ENCODE measurements at places on chromosomes 1 and 21. TPM values are rescaled to one million over a fixed set of nuclear protein-coding genes. Genes with fewer than 3 reads are reported as not detected.

Gene LUZP1
- polyA plus RNA-seq, result 18.0 TPM

Gene CTH
- 2.3 TPM for polyA plus RNA-seq

Gene CCDC27
- polyA plus RNA-seq, result not detected

Gene MPC2
- 49.5 TPM for polyA plus RNA-seq

Gene TMOD4
- 0.29 TPM for polyA plus RNA-seq

Gene CLK2
- polyA plus RNA-seq, result 37.5 TPM

Gene MAN1C1
- polyA plus RNA-seq, result 0.27 TPM

Gene JAM2
- not detected for polyA plus RNA-seq

Gene LCE1D
- polyA plus RNA-seq, result not detected

Gene TNFRSF18
- not detected for polyA plus RNA-seq

Gene LINGO4
- not detected for polyA plus RNA-seq

Gene ABCA4
- 0.05 TPM for polyA plus RNA-seq

Gene PAQR6
- polyA plus RNA-seq, result 10.6 TPM

Gene CADM3
- polyA plus RNA-seq, result 0.05 TPM

Gene KPRP
- not detected for polyA plus RNA-seq
